Stimulated activated naive CD4-positive, alpha-beta T cell (primary cell): ENCODE measurements at places on chromosomes 5 and 9.

DNA sequence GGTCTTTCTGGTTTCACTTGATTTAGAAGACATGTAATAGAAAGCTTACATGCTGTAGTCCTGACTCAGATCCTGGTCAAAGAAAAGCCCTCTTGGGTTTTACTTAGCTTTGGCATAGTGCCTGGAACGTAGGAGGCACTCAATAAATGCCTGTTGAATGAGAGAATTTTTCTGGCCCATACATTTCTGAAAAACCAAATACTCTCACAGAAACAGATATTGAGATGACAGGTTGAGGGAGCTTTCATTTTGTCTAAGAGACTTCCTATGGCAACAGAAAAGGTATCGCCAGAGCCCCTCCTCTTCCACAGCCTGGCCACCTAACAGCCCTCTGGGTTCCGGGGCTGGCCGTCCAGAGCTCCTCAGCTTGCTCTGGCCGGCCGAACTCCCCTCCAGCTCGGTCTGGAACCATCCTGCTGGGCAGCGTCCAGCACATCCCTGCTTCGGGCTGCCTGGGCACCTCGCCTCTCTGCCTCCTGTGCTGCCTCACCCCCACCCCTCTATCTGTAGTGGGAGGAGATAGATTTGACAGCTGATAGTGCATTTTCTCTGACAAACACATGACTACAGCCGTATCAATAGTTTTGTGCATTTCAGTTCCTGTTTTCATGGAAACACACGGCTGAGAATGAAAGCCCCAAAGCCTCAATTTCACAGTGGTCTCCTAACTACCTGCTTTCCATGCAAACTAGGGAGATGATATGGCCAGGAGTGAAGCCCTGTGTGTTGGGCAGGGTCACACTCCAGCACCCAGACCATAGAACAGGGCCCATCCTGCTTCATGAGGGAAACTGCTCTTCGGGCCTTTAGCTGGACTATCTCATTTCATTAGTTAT lies 1.1 kb downstream of the IL4 start:
- no peak for DNase-seq

GRCh38 chr5:107306594-107306993 lies 364.1 kb downstream of the EFNA5 start:
- DNase-seq = no peak

DNA sequence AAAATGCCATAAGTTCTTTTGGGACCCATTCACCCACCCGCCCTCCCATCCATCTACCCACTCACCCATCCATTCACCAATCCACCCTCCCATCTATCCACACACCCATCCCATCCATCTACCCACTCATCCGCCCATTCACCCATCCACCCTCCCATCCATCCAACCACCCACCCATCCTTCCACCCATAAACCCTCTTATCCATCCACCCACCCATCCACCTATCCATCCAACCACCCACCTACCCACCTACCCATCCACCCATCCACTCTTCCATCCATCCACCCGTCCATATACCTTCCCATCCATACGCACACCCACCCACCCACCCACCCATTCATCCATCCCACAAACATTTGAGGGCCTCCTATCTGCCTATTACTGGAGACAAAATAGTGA lies 43.3 kb downstream of the MSX2 start:
- no peak for DNase-seq

DNA sequence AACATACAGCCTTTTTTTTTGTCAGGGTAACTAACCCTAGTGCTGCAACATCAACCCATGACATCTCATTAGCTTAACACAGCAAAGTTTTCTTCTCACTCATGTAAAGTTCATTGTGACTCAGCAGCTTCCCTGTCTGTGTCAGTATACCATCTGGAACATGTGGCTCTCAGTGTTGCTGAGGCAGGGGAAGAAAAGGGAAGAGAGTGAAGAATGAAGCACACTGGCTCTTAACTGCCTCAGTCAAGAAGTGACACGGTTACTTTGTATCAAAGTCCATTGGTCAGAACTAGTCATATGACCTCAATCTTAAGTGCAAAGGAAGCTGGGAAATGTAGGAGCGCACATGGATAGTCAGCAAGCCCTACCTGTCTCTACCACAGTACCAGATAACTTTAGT lies 185.0 kb upstream of the ELL2 start:
- no peak for DNase-seq

- DNase-seq = no peak
These were observed 24.6 kb downstream of the COL5A1 start for GRCh38 chr9:134666208-134666607.

DNA sequence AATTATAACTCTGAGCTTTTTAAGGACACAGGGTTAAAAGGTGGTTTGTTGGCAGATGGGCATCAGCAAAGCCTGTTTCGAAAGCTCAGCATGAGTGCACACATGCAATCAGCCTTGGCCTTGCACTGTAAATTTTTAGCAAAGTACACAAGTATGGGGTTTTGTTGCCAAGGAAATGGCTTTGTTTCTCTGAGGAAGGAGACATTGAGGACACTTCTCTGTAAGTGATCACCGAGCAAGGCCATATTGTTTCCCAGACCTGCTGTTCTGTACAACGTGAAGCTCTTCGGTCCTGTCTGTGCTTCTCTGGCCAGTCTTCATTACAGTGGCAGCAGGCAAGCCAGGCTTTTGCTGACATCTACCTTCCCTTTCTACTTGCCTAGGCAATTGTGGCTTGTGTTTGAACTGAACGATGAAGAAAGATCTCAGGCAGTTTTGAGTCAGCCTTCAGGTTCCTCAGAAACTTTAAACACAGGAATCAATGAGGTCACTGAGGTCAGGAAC lies 27.9 kb upstream of the GLRX start:
- no peak for DNase-seq

DNA sequence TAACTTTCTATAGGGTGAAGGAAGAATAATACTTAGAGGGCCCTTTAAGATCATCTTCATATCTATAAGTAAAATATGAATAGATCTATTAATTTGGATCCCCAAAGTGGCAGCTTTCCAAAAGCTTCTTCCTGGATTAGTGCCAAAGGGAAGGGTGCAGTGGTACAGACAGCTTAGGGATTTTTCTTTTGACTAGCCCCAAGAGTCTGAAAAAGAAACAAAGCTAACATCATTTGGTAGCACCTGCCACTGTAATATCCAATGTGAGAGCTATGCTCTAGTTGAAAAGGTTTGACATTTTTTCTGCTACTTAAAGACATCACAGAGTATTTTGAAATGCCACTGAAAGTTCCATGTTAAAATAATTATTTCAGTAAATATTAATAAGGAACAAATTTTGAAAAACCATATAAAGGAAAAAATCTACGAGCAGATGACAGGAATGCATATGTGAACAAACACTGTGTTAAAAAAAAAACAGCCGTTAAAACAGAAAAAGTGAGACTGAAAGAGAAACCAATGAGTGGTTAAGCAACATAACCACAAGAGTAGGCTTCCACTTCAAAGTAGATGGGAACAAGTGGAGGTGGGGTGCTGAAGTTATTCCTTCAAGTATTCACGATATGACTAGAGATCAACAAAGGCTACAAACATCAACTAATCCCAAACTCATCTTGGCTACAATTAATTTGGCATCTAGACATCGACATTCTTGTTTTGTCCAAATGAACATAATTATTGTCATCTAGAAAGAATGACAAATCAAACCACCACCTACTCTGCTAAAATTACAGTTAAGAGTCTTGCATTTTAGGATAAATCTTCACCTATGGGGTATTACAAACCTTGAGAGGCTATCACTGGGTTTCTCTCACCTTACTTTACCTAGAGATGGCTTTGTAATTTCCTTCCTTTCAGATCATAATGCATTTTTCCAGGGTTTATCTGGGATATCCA lies 137.5 kb downstream of the CPLANE1 start:
- DNase-seq = no peak

DNA sequence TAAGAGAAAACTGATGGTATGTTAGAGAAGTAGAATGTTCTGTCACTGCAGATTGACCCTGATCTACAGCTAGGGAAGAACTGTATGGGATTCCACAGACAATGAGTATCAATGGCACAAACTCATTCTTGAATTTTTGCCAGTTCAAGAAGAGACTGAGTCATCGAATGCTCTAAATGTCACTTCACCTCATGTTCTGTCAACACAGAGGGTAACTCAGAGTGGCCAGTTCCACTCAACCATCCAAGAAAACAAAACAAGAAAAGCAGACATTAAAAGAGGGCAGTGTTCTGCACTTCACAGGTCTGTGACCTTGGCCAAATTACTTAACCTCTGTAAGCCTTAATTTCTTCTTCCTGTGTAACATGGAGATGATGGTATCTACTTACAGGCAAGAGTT lies 132.2 kb upstream of the HMHB1 start:
- no peak for DNase-seq

- no peak for DNase-seq
These were observed 18.8 kb downstream of the HTR4 start for GRCh38 chr5:148635321-148636083.

GRCh38 chr5:177189965-177190364 lies 56.4 kb downstream of the NSD1 start:
- DNase-seq = no peak

DNA sequence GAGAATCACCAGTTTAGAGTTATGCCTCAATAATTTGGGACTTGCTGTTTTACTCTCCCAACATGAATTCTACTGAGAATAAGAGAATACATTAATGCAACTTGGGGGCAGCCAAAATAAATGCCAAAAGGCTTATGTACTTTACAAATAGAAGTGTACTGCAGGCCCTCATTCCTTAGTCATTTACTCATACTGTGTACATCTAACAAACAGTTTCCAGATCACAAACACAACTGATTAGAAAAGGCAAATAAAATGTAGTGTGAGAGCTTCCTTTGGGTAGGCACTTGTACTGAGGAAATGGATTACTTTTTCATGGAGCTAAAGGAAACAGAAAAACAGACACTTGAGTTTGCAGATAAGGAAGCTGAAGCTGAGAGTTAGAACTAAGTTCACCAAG lies 12.6 kb downstream of the ANKDD1B start:
- no peak for DNase-seq

GRCh38 chr5:160616712-160617497 lies 195.2 kb downstream of the PTTG1 start:
- no peak for DNase-seq

- no peak for DNase-seq
These were observed 18.2 kb upstream of the FNIP1 start for GRCh38 chr5:131814990-131815389.

DNA sequence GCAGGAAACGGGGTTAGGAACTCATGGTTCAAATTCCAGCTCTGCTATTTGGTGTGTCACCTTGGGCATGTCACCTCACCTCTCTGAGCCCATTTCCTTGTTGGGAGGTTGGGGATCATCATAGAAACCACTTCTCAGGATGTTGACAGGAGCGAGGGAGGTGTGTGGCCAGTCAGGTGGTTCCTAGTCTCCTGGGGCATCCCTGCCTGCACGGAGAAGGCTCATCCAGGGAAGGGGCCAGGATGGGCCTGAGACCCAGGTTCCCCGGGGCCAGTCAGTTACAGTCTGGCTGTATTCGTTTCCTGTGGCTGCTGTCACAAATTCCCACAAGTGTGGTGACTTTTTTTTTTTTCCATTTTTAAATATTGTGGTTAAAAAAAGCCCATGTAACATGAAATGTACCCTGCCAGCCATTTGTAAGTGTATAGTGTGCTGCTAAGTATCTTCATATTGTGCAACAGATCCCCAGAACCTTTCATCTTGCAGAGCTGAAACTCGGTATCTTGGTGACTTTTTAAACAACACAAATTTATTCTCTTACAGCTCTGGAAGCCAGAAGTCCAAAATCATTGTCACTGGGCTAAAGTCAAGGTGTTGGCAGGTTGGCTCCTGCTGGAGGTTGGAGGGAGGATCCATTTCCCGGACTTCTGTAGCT lies 78.7 kb upstream of the UNC5A start:
- DNase-seq = no peak

GRCh38 chr9:115170358-115171073 lies 52.6 kb upstream of the TNC start:
- DNase-seq = no peak

GRCh38 chr9:100445161-100445902 lies 18.4 kb downstream of the MSANTD3 start:
- no peak for DNase-seq

- DNase-seq = no peak
These were observed 426.7 kb upstream of the FTMT start for GRCh38 chr5:121424976-121425375.

- DNase-seq = no peak
These were observed 521 bp upstream of the SLIT3 start for GRCh38 chr5:169301386-169301934.

DNA sequence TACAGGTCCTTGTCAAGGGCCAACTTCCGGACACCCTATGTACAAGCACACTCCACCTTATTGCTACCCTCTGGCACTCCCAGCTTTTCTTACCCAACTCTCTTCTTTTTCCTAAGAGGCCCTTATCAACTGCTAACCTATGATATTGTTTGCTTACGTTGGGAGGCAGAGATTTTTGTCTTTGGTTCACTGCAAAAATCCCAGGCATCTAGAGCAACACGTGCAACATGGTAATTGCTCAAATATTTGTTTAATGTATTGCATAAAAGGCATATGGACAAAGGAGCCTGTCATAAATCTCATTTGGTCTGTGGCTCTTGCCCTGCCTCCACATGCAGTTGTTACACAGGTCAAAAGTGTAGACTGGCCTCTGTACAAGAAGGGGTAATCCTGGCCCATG lies 35.8 kb upstream of the ATP10B start:
- DNase-seq = no peak

DNA sequence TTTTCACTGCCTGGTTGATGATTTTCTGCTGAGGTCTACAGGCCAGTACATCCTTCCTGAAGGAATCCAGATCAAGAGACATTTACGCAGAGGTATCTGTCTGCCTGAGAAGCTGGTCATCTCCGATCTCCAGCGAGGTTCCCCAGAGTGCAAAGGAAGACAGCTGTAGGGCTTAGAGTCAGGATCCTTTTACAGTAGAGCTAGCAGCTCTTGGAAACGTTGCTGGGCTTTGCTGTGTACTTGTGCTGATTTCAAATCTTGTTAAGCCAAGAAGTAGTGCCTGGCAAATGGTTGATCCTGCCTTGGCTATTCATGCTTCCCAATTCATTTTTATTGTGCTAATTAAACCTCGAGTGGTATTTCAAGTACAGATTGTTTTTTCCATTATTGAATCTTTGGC lies 48.9 kb downstream of the NTRK2 start:
- no peak for DNase-seq

- no peak for DNase-seq
These were observed 372.8 kb upstream of the PIK3R1 start for GRCh38 chr5:67842806-67843205.

DNA sequence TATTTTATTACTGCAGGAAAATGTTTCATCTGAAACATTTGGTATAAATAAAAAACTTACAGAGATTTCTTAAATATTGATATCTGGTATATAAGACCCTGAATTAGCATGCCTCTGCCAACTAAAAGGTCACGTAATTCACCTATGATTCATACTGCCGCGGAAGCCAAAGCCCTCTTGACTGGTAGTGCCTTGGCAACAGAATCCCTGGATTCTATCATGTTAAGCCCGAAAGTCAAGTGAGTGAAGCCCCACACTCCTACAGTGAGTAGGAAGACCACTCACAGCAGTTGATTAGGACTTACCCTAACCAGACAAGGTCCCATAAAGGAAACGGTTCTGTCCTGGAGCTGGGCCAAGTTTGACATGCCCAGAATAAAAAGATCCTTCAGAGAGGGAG lies 175.6 kb upstream of the NREP start:
- no peak for DNase-seq
